HFFc6 (cell line): ENCODE measurements at places on chromosomes 4 and X.

DNA sequence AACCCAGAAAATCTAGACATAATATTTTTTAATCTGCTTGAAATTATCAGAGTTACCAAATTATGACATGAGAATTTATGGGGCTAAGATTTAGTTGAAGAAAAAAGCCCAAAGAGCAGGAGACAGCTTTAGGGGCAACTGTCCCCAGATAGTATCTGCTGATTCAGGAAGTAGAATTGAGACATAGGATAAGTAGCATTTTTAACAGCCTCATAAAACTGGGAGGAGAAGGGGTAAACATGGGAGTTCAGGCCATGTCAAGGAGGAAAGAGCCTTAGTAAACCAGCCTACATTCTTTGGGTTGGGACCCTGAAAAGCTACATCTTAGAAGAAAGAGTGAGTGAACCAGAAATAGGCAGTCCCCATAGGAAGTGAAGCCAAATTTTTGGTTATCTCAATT is 9.7 kb upstream of the RAB28 start:
- no peak for DNase-seq

DNA sequence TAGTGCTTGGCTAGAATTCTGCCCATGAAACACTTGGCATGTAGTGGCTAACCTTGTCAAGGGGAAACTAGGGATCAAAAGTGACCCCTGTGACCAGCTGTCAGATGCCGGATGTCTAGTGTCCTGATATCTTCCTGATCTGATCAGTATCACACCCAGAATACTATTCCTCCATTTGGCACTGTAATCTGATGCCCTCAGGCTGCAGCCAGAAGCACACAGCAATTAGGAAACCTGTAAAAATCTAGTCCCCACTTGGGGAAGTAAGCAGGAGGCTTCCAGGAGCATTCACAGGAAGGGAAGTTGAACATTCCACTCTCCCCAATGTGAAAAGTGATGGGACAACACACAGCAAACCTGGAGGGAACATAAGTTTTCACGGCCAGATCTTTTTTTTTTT is 125.1 kb downstream of the HS6ST2 start:
- no peak for DNase-seq

DNA sequence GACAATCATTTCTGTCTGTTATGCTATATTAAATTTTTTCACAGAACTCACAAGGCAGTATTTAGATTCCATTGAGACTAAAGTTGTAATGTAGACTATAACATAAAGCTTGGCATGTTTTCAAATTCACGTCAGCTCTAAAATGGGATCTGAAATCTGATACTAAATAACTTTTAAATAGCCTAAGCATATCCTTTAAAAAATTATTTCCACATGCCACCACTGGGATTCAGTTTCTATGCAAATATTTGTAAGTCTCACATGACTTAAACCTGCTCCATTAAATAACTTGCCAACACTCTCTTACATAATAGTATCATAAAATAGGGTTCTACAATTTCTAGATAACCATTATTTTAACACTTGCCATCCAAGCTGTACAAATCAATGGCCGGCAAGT is 32.4 kb downstream of the KLHL8 start:
- DNase-seq, result peak; percentile 11

DNA sequence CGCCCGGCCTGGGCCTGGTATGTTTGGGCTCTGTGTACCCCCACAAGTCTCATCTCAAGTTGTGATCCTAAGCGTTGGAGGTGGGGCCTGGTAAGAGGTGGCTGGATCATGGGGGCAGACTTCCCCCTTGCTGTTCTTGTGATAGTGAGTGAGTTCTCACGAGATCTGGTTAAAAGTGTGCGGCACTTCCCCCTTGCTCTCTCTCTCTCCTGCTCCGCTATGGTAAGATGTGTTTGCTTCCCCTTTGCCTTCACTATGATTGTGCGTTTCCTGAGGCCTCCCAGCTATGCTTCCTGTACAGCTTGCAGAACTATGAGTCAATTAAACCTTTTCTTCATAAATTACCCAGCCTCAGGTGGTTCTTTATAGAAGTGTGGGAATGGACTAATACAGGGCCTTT is 53.0 kb downstream of the CHST7 start:
- no peak for DNase-seq

DNA sequence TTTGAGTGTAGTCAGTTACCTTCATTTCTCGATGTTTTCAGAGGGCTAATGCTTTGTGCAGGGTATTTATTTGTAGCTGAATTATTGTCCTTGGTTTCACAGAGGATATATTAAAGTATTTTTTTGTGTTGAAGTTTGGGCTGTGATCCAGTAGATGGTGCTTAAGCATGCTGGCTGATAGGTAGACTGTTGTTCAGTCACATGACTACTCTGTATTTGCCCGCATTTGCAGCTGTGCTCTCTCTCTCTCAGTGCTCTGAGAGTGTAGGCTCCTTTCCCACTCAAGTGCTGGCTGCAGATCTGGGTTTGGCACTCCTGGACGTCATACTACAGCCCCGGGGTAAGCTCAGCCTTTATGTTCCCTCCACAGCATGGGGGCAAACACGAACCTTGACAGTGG is 21.7 kb downstream of the RAB40AL start:
- no peak for DNase-seq

GRCh38 chr4:139756391-139757180 is 91.0 kb downstream of the MGST2 start:
- no peak for DNase-seq

DNA sequence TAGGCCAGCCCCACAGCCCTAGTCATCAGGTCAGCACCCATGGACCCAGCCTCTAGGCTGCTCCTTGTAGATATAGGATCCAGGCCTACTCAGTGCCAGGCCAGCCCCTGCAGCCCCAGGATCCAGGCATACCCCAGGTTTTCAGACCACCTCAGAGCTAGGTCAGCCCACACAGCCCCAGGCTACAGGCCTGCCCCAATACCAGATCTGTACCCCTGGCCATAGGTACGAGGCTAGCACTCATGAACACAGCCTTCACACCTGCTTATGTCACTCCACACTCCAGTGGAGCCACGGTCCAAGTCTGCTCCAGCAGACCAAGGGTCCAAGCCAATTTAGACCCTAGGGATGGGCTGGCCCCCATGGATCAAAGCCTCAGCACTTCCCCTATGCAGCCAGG is 191.0 kb downstream of the DLG3 start:
- no peak for DNase-seq

- DNase-seq, result no peak
Measured at GRCh38 chr4:100929135-100929534, 411.3 kb upstream of the EMCN start.

DNA sequence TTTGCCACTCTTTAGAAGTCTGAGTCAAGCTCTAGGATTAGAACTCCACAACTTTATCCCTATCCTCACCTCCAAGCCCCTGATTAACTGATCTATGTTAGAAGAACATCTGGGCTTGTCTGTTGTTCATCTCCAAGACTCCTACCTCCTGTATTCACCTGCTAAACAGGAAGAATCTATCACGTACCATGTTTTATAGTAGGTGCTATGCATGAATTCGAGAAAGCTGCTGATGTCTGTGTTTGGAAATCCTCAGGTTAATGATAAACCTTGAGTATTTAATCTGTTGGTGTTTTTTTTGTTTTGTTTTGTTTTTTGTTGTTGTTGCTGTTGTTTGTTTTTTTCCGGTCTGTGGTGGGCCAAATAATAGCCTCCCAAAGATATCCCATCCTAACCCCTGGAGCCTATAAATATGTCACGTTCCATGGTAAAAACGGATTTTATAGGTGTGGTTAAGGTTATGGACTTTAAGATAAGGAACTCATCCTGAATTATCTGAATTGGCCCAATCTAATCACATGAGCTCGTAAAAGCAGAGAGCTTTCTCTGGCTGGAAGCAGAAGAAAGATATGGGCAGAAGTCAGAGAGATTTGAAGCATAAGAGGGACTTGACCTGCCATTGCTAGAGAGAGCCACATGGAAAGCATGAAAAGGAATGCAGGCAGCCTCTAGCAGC is 101.2 kb upstream of the DUSP21 start:
- DNase-seq, result no peak

DNA sequence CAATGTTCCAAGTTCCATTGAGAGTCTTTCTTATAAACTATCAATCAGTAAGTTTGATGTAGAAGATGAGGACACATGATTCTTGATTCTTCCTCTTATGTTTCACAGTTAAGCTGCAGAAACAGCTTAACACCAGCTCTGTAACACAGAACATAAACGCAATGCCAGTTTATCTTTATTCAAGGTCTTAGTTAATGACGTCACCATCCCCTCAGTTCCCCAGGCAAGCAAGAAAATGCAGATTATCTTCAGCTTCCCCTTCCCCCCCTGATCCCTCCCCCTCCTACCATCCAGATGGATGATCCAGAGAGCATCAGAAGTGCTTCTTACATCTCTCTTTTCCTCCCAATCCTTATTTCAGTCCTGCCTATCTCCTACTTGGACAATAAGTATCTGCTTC is 4.4 kb upstream of the SH3RF1 start:
- DNase-seq, result no peak

- no peak for DNase-seq
Measured at GRCh38 chr4:75287738-75288517, 226.3 kb downstream of the RCHY1 start.

DNA sequence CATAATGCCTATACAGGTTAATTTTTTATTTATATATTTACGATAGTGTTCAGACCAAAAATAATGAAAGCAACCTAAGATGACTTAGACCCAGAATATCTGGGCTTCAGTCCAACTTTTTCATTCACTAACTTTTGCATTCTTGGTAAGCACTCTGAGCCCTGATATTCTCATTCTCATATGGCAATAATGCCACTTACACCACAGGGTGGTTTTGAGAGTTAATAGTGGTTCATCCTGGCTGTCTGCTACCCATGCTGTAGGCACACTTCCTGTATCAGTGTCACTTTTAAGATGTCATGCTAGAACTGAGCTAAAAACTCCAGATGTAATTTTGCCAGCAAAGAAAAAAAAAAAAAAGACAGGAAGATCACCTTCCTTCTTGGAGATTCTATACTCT is 508.7 kb upstream of the FMR1 start:
- DNase-seq, result no peak

- no peak for DNase-seq
Measured at GRCh38 chr4:1473718-1474117, 67.5 kb upstream of the NKX1-1 start.

GRCh38 chr4:140971077-140971792 is 162.0 kb downstream of the RNF150 start:
- DNase-seq, result no peak

DNA sequence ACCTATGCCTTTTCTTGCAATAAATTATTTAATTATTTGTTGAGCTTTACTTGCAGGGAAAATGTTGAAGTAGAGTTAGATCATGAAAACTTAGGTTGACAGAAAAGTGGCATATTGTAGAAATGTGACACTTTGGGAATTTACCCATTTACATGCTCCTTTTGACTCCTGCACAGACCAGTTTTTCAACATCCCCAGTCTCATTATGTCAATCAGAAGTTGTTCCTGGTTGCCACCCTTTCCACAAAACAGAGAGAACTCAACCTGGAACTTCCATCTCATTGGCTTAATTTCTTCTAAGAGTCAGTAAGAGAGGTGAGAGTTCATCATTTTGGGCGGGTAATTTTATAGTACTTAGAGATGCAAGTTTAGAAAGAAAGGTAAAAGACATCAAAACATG is 284.6 kb upstream of the ANKRD50 start:
- DNase-seq, result no peak

DNA sequence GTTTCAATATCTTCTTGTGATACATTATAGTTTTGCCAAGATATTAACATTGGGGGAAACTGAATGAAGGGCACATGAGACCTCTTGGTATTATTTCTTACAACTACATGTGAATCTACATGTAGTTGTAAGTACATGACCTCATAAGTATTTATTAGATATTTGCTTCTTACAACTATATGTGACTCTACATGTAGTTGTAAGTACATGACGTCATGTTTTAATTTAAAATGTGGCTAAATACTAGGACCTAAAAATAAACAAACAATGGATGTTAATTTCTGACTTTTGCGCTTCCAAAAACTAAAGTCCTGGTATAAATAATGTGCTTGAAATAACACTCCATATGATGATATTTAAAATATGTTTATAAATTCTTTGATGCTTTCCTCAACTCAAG is 190.2 kb downstream of the CBLL2 start:
- no peak for DNase-seq

- no peak for DNase-seq
Measured at GRCh38 chr4:86554646-86555045, 39.5 kb upstream of the PTPN13 start.

GRCh38 chr4:166064721-166065120 is 191.7 kb downstream of the TLL1 start:
- DNase-seq, result no peak
